ENCODE measurements at places on chromosomes 4 and X.

DNA sequence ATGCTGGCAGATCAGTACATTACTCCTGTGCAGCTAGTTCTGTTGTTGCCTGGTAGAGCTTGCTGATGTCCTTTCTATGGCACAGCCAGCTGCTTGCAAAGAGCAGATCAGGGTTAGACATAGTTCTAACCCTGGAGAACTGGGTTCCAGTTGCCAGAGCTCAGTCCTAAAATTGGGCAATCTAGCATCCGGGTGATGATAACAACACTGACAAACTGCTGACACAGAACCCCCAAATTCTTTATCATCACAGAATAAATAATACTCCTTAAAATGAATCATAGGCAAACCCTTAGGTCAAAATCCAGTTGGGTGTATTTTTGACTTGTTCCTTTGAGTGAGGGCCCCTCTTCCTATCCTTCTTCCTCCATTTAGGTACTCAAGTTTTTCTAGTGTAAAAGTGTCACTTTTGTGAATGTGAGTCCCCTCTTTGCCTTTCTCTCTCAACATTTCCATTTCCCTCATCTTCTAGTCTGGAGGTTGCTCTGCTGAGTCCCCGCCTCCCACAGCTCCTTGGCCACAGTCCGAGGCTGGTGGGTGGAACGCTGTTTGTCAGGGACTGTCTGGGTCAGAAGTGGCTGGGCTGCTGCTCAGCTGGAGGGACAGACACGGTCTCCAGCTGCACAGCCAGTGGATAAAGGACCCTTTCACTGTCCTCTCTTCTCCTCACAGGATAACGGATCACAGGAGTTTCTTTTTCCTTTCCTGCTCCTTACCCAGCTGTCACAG is 93.6 kb upstream of the RASGEF1B start:
- no peak for DNase-seq

DNA sequence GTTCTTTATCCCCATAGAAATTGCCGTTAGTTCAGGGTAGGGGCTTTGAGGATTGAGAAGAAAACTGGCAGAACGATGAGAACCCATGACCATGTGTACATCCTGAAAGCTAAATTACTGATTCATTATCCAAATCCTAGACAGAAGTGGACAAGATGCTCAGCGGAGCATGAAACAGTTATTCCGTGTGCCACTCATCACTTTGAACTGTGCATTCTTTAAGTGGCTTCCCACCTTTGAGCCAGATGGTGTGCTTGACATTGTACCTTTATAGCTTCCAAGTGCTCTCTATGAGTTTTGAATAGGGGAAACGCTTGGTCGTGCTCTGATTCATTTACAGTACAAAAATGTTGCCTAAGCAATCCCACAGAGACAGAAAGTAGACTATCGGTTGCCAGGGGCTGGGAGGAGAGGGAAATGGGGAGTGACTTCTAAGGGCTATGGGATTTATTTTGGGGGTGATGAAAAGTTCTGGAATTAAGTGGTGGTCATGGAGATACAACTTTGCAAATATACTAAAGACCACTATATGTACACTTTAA is 100.0 kb downstream of the DOCK11 start:
- DNase-seq = no peak

DNA sequence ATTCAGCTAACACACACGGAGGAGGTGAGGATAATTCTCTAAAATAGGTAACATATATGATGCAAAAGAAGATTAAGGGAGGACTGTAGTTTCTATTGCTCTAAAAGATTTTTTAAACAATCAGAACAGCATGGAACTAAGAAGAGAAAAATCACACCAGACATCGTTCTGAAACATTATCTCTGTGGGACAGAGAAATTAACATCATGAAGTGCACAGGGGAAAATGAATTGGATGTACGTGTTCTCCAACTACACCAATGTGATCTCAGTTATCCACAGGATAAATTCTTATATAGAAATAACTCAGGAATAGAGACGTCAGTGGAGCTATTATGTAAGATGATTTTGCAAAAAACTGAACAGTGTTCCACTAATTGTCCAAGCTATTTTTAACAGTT is 614.1 kb upstream of the HS3ST1 start:
- no peak for DNase-seq

DNA sequence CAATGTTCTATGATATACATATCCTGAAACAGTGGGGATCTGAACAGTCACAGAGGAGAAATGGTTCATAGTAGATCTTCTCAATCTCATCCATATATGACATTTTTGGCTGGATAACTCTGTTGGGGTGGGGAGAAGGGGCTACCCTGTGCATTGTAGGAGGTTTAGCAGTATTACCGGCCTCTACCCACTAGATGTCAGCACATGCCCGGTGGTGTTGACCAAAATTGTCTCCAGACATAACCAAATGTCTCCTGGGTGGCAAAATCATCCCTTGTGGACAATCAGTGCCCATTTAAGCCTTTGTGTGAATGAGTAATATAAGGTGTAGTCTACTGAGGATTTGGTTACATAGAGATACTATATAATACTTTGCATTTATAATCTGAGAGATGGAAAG is 89.9 kb downstream of the PLS3 start:
- DNase-seq = no peak

DNA sequence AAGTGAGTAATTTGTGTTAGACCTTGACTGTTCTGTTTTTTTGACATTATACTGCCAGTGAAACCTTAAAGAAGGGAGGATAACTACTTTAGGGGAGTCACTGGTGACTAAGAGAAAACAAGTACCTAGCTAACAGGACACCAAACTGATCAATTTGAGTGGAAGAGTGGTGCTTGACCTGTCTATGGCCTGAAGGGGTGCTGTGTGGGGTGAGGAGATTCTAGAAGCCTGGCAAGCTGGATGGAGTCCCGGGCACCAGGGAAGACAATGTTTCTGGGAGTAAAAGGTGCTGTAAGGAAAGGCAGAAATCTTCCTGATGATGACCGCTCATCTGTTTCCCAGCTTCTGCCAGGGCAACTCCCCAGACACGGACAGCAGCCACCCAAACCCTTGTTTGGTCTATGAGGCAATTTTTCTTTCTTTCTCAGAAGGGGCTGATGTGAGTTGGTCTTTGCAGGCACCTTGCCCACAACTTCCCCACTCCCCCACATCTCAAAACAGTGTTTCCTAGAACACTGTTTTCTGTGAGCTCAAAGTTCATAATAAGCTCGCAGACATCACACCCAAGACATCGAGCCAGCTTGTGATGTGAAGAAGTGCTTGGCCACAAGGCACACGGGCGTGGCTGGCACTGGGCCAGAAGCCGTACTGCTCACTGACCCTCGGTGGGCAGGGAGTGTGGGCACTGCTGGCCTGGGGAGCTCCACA is 4.6 kb downstream of the TXK start:
- DNase-seq = peak; percentile 56

DNA sequence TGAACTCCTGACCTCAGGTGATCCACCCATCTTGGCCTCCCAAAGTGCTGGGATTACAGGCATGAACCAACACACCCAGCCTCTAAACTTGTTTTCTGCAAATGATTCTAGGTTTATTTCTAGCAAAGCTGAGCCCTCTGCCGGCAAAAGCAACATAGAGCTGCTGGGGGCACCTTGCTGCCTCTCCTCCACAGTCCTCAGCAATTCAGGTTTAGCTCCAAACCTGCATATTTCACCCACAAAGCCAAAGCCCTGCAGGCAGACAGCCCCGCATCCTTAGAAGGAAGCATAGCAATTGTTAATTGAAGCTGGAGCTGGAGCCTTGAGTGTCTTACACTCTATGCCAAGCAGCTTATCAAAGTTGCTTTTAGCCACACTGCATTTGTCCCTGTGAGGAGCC is 24.9 kb upstream of the OCIAD2 start:
- no peak for DNase-seq

- DNase-seq = no peak
These were observed 80.0 kb downstream of the FAT1 start for GRCh38 chr4:186643501-186644310.

DNA sequence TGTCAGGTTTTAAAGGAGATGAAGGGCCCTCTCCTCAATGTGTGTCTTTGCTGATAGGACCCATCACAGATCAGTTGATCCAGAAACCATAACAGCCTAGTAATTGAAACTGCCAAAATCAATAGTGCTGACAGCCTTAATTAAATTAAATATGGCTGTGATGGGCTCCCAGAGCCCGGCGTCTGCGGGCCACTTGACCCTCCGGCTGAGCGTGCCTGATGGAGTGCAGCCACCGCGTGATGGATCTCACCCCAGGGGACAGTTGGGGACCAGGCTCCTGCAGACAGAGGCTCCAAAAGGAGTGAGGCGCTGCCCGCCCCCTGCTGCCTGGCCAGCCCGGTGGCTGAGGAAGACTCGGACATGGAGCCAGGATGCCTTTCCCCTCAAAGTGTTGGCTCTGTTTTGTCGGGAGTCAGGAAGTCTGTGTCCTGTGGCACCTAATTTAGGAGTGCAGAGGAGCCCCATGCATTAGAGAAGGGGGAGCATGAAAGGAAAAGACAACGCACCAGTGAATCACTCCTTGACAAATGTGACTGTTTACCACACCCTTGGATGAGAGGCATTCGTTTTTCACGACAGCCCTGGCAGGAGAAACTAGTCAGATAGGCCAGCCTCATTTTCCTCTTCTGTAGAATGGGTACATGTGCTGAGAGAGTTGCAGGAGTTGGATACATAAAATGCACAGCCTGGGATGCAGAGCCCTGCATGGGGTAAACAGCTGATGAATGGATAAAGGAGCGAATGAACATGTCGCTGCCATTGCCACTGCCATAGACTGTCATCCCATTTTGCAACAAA is 40.9 kb upstream of the MSX1 start:
- no peak for DNase-seq

Measured in activated naive CD4-positive, alpha-beta T cell treated with anti-CD3 and anti-CD28 coated beads, Interleukin-2, amount 10 ng/mL, durations not matched to agents 7 days and 5 days (primary cell).